ENCODE measurements at places on chromosomes 5 and 9.

- no peak for DNase-seq
Measured at GRCh38 chr9:137760426-137760825, 117.2 kb upstream of the CACNA1B start.

DNA sequence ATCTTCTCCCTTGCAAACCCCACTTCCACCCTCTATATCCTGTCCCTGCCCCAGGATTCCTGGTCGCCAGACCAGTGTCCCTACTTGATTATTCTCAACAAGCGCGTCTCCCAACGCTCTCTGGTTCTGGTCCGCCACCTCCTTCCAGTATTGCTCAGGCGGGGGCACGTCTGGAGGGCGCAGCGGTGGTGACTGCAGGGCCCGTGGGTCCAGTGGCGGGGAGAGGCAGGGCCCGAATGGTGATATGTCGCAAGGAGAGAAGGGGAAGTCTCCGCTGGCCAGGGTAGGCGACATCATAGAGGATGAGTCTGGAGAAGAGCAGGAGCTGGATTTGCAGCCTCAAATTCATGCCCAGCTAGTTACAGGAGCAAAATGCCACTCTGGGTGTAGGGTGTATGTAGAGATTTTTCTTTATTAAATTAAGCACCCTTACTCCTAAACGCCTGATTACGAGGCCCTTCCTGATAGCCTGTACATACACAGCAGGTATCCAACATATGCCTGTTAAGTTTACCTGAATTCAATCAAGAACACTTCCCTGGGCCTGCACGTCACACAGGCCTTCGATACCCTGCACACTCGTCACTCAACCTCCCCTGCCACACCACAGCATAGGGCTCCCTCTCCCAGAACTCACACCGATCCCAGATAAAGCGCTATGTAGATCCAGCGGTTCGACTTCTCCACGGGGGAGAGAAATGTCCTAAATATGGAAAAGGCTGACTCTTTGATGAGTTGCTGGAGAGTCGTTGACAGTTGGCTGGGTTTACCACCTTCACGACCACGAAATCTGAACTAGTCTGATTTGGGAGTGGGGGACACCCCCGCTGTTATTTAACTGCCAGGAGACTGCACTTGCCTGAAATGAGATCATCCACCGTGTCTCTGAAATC is 4.8 kb downstream of the MCIDAS start:
- DNase-seq = no peak

- no peak for DNase-seq
Measured at GRCh38 chr5:171684169-171684568, 101.4 kb upstream of the SMIM23 start.

DNA sequence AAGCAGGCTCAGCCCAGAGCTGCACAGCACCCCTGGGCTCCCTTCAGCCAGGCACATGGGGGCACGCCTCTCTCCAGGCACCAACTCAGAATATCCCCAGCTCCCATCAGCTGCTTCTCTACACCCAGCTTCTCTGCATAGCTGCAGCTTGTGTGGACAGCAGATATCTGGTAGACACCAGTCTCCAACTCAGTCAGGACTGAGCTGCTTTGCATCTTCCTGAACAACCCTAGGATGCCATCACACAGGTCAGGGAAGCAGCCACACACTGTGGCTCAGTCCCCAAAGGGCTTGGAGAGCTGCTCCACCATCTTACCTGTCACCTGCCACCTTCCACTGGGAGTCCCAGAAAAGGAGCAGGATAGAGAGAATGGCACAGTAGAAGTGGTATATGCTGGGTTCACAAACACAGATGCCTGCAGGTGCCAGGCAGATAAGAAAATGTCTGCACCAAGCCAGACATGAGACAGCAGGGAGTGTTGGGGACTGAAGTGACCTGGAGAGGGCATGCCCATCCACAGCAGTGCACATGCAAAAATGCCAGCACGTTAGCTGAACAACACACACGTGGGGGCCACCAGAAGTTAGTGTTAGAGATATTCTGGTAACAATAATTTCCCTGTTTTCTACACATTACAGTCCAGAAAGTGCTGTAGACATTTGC is 42.0 kb downstream of the THBS4 start:
- no peak for DNase-seq

DNA sequence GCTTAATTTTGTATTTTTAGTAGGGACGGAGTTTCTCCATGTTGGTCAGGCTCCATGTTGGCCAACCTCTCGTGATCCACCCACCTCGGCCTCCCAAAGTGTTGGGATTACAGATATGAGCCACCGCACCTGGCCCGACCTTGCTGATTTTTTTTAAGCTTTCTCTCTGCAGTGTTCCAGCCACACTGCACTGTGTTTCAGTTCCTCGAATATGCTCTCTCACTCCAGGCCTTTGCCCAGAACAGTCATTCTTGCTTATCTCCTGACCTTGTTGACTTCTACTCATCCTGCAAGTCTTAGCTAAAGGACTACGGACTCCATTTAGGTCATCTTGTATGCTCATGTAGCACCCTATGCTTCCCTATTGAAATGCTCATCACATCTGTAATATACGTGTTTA is 3.3 kb downstream of the SNAPC3 start:
- no peak for DNase-seq
